Stimulated activated naive CD4-positive, alpha-beta T cell (primary cell): ENCODE measurements at places on chromosomes 16 and 17.

DNA sequence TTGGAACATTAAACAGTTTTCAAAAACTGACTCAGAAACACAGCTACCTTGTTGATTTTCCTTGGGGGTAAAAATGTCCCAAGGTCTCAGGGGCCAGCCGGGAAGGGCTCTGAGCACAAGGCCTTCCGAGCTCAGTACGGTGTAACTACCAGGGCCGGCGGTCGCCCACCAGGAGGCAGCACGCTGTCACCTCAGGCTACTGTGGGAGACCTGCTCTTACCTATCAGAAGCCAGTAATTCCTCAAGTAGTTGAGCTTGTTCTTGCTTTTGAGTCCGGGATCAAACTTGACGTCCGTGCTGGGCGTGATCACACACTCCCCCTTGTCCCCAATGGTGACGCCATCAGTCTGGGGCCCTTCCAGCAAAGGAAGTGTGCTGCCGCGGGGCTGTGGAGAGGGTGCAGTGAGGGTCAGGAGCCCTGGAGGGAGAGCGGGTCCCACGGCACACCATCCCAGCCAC is 43.4 kb upstream of the ICAM2 start:
- DNase-seq: peak; percentile 43

DNA sequence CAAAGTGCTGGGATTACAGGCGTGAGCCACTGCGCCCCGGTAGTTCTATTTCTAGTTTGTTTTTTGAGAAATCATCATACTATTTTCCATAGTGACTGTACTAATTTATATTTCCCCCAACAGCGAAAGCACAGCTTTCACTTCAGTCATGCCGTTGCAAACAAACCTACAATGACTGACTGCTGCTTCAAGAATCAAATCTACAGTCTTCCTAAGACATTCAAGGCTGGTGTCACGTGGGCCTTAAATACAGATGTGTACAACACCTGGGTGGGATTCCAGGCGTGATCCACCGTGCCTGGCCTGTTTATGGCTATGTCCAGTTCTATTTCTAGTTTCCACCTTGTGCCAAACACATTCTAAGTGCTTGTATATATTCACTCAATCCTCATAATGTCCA is 72.0 kb downstream of the ABCC6 start:
- DNase-seq: no peak

- no peak for DNase-seq
These were observed 708.0 kb upstream of the SOX9 start for GRCh38 chr17:71412803-71413202.

DNA sequence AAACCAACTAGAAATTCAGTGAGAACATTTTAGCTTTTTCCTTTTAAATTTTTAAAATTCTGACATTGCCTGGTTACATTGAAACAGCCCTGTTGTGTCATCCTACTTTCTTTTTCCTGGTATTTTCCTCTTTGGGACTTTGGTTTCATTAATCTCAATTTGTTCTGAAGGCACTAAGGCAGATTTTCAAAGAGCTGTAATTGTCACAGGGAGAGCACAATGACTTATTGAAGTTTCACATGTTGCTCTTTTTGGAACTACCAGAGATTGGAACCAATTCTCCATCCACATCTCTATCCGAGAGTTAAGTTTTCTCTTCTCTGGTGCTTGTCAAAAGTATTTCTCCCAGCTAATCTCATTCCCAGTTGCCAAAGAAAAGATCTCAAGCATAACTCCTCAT is 144.7 kb upstream of the TBX2 start:
- DNase-seq: no peak

GRCh38 chr16:15788846-15789239 is 68.0 kb downstream of the MYH11 start:
- no peak for DNase-seq

DNA sequence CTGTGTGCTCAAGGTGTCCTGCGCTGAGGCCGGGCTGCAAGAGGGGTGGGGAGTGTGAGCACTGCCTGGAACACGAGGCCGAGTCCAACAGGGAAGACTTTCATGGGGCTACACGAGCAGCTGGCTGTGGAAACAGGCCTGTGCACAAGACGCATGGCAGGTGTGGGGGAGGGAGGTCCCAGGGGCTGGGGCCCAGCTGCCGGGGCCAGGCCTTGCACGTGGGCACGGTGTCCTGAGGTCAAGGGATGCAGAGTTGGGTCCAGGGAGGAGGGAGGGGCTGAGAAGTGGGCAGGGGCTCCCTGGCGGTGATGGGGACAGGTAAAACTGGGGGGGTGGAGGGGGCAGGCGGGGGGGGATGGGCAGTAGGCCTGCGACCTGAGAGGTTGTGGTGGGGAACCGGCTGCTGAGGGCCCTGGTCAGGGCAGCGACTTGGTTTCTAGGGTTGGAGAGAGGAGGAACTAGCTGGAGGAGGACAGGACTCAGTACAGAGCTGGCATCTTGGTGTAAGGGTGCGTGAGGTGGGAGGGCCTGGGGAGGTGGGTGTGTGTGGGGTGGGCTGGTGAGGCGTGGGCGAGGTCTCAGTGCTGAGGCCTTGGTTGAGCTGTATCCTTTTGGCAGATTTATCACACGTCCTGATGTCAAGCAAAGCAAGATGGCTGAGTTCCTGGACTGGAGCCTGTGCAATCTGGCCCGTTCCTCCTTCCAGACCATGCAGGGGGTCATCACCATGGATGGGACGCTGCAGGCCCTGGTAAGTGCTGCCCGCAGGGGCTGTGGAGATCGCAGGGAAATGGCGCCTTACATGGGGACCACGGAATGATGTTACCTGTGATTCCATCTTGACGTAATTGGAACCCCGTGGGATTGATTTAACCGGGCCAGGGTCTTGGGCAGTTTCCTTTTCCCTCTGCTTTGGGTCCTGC is 29.4 kb downstream of the TBCD start:
- no peak for DNase-seq

DNA sequence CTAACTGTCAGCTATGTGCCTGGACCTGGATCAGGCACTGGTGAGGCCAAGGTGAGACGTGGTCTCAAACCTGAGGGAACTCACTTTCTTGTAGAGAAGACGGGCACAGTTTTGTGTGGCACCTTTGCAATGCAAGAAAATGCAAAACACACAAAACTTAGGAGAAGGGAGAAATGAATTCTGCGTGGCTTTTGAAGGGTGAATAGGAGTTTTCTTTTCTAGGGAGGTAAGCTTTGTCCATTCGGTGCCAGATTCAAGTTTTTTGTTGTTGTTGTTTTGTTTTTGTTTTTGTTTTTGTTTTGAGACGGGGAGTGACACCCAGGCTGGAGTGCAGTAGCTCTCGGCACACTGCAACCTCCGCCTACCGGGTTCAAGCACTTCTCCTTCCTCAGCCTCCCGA is 1.4 kb downstream of the TOM1L1 start:
- no peak for DNase-seq

- DNase-seq: no peak
These were observed 557.2 kb downstream of the TOX3 start for GRCh38 chr16:51989637-51990230.

GRCh38 chr16:81748476-81749198 is 30.5 kb upstream of the PLCG2 start:
- DNase-seq: no peak

GRCh38 chr16:70508752-70509151 is 14.6 kb downstream of the COG4 start:
- DNase-seq: no peak

DNA sequence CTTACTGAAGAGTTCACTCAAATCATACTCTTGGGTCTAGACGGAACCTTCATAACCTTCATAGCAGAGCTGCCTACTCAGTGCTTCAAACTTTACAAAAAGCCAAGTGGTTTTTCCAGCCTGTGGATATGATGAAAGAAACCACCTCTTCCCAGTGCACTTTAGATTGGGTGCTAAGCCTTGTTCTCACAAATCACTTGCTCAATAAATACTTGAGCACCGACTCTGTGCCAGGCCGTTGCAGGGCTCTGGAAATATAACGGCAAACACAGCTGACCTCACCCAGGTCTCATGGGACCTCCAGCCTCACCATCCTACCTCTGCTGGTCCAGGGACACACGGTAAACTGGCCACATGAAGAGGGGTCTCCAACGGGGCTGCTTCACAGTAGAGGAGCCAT is 35.7 kb downstream of the CDRT4 start:
- DNase-seq: no peak

- DNase-seq: no peak
These were observed 104.6 kb downstream of the METRNL start for GRCh38 chr17:83183951-83184506.

DNA sequence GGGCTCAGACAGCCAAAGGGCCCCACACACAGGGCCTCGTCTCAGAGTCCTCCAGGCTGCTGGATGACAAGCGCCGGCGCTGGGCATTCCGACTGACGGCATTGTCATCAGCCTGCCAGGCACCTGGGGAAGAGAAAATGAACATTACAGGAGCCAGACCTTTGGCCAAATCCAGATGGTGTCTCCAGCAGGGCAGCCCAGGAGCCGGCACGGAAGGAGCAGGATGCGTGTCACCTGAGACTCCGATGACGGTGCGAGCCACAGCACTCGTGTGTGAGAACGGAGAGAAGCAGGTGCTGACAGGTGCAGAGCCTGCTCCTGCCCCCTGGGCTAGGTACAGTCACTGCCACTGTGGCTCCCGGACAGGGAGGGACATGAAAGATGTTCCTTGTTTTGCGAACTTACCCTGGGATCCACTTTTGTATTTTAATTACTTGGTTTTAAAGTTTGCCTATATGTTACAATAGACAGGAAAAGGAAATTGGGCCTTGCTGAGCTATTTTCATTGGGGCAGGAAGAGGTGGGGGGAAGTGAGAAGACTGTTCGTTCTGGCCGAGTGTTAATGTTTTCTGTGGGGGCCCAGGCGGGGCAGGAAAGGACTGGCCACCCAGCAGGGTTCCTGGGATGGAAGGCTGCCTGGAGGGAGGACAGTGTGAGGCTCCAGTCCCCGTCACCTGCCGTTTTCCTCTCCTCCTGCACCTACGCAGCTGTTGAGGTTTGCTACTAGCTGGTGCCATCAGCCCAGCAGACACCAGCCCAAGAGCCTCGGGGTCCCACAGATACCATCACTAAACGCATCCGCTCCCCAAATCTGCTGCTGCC is 4.4 kb upstream of the FOXJ1 start:
- DNase-seq: peak; percentile 71

- no peak for DNase-seq
These were observed 12.8 kb downstream of the SMIM5 start for GRCh38 chr17:75645889-75646637.

GRCh38 chr17:80991645-80992076 is at the start of gene CHMP6:
TSS of gene CHMP6 (plus strand) at chr17:80991841. CDS start at chr17:80991919, 78 bp downstream.
- peak; percentile 63 for DNase-seq

DNA sequence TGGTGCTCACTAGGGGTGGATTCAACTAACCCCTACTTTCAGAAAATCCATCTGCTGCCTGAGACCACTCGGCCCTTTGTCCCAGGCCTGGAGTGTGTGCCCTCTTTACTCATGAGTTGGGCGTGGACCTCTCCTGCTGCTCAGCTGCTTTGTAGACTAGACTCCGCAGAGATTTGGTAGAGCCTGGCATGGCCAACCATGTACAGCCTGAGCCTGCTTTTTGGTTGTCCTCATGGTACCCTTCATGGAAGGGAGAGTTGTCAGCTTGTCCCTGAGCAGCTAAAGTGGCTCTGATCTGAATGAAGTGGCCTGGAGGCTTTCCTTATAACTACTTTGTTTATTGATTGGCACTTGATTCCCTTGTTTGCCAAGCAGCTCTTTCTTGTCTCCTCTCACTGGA is 1.5 kb downstream of the EDC4 start:
- DNase-seq: no peak

GRCh38 chr17:15263206-15263579 is 1.9 kb downstream of the PMP22 start:
- DNase-seq: no peak

DNA sequence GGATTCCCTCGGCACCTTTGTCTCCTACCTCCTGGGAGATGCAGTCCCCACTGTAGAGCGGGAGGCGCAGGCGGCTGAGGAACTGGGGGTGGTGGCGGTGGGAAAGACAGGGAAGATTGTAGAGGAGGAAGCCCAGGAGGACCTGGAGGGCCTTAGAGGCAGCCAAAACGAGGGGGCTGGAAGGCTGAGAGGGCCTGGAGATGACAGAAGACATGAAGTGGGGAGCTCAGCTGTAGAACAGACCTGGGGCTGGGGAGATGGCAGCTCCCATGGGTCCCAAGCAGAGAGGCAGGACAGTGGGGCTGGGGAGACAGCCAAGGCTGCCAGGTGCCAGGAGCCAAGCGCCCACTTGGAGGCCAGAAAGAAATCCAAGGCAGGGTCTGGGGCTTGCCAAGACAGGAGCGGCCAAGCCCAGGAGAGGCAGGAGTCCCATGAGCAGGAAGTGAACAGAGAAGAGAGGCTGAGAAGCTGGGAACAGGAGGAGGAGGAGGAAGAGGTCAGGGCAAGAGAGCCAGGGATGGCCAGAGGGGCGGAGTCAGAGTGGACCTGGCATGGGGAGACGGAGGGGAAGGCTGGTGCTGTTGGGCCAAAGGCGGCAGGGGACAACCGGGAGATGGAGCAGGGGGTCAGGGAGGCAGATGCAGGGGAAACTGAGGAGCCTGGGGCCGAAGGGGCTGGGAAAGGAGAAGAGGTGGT is 803 bp downstream of the APOBR start:
- DNase-seq: peak; percentile 9

GRCh38 chr17:57477522-57478362 is 221.4 kb downstream of the MSI2 start:
- no peak for DNase-seq

DNA sequence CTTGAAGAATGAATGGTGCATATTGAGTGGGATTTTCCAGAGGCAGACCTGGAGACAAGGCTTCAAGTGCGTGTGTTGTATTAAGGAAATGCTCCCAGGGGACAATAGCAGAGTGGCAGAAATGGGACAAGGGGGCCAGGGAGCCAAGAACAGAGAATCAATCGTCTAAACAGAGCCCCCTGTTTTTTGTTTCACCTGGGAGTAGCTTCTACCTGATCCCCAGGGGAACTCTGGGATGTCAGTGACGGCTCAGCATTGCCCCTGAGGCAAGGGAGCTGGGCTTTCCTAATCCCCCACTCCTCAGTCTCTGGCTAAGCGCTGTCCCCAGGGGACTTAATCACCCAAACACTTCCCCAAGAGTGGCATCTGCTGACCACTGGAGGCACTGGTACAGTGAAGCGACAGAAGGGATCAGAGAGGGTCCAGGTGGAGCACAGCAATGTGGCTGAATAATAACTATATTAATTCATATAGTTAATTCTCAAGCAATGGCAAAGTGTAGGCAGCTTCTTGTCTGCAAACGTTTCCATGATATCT is 35.7 kb upstream of the C16orf78 start:
- no peak for DNase-seq

GRCh38 chr16:68370581-68371275 is 59.9 kb downstream of the PRMT7 start:
- peak; percentile 52 for DNase-seq
